ENCODE measurements at places on chromosomes 2 and 18.

- DNase-seq: no peak
- no peak overlapping the region for H3K4me3 ChIP-seq
- H3K4me1 ChIP-seq: no peaks in the 10 kb centered on the region
- no peak overlapping the region for H3K27ac ChIP-seq
These were observed 19.0 kb upstream of the XDH start for GRCh38 chr2:31433541-31433940.

DNA sequence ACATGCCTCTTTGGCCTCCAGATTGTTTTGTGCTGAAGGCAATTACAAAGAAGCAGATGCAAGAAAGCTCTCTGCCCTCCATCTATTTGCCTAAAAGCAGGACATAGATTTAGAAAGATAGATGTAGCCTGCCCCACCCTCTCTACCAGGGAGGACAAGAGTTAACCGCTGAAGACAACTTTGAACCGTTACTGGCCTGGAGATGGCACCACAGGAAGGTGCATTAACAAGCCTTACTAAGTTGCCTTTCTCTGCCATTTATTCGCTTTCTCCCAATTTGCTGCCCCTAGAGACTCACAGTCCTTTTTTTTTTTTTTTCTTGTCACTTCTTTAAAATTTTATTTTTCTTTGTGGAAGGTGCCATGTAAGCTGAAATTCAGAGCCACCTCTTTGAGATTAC is 28.8 kb upstream of the RMDN2 start:
- H3K27ac ChIP-seq: no peak overlapping the region
- H3K4me3 ChIP-seq: no peak overlapping the region
- no peak for DNase-seq
- no peaks in the 10 kb centered on the region for H3K36me3 ChIP-seq
- H3K4me1 ChIP-seq: no peaks in the 10 kb centered on the region

DNA sequence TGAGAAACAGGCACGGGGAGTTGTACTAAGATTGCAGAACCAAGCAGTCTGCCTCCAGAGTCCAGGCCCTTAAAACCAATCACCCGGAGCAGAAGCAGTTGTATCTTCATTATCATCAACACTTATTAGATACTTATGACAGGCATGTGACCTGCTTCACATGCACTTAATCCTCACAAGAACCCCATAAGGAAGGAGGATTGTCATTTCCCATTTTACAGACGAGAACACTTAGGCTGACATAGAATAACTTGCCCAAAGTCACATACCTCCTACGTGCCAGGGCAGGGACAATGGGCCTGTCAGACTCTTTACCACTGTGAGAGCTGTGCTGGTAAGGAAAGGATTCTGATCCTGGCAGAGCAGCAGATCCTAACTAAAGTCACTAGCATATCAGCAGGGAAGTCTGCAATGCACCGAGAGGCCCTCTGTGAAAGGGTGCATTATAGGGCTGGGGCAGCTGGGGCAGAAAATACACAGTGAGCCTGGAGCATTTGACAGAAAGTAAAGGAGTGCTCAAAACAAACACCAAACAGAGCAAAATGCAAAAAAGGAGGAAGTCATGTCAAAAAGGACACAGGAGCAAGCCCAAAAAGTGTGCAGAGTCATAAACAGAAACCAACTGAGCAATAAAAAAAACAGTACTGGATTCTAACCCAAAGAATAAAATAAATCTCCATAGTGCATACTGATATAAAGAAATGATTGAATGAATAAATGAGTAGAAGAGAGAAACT is 55.9 kb upstream of the SP3 start:
- H3K4me3 ChIP-seq: no peak overlapping the region
- DNase-seq: no peak
- H3K27ac ChIP-seq: peak overlapping the region; percentile 3
- peaks cover 11% of the 10 kb centered on the region for H3K4me1 ChIP-seq
- H3K36me3 ChIP-seq: no peaks in the 10 kb centered on the region

DNA sequence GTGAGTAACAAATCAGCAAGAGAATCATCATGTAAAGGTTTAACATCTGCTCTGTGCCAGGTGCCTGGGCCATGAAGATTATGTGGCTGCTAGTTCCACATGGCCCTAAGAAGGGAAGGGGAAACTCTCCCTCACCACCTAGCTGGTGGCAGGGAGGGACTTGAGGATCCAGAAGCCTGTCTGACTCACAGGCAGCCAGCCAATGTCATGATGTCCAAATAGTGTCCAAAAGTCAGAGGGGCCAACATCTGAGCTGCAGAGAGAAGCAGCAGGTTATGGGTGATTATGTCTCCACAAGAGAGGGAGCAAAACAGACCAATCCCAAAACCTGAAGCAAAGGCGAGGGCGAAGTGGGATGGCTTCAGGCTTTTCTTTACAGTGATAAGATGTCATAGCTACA is 61.9 kb upstream of the SPP2 start:
- no peak overlapping the region for H3K4me3 ChIP-seq
- no peaks in the 10 kb centered on the region for H3K4me1 ChIP-seq
- no peak overlapping the region for H3K27ac ChIP-seq
- no peaks in the 10 kb centered on the region for H3K36me3 ChIP-seq
- H3K27me3 ChIP-seq: no peaks in the 10 kb centered on the region

- no peak overlapping the region for H3K4me3 ChIP-seq
- no peaks in the 10 kb centered on the region for H3K4me1 ChIP-seq
- no peak overlapping the region for H3K27ac ChIP-seq
- no peaks in the 10 kb centered on the region for H3K36me3 ChIP-seq
- DNase-seq: no peak
- H3K27me3 ChIP-seq: no peaks in the 10 kb centered on the region
These were observed 134.2 kb downstream of the CALCRL start for GRCh38 chr2:187313831-187314230.

DNA sequence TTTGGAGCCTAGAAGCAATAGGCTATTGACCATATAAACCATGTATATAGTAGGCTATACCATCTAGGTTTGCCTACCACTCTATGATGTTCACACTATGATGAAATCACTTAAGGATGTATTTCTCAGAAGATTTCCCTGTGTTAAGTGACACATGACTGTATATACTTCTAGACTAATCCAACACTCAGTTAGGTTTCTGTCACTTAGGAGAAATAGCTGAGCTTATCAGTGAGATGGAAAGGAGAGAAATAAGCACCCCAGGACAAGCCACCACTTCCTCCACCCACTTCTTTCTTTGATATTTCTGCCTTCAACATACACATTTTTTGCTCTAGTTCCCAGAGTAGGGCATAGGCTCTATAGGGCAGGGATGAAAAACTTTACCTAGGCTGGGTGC is 7.8 kb downstream of the PECR start:
- no peaks in the 10 kb centered on the region for H3K4me1 ChIP-seq
- H3K4me3 ChIP-seq: no peak overlapping the region
- H3K36me3 ChIP-seq: no peaks in the 10 kb centered on the region

- no peak overlapping the region for H3K27ac ChIP-seq
- H3K27me3 ChIP-seq: no peaks in the 10 kb centered on the region
- no peaks in the 10 kb centered on the region for H3K36me3 ChIP-seq
- no peak overlapping the region for H3K4me3 ChIP-seq
- no peak for DNase-seq
- H3K4me1 ChIP-seq: no peaks in the 10 kb centered on the region
These were observed 250.9 kb downstream of the PIEZO2 start for GRCh38 chr18:10898417-10898974.

DNA sequence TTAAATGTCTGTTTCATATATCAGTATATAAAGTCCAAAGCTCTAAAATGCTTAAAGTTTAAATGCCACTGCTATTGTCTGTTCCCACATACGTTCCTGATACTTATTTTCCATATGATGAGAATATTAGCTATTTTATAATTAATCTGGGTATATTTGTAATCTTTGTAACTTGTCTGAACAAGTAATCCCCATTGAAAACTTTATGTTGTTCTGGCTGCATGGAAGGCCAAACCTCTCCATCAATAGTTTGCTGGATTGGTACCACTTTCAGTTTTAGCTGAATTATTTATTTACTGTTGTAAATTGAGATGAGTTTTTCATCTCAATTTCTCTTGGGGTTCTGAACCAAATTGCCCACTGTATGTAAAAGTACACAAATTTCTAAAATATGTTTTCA is 1.5 kb downstream of the MBD5 start:
- H3K36me3 ChIP-seq: no peaks in the 10 kb centered on the region
- H3K27ac ChIP-seq: no peak overlapping the region
- DNase-seq: no peak
- peaks cover 57% of the 10 kb centered on the region for H3K4me1 ChIP-seq
- H3K4me3 ChIP-seq: peak overlapping the region; percentile 96

- H3K36me3 ChIP-seq: no peaks in the 10 kb centered on the region
- peak overlapping the region; percentile 68 for H3K27ac ChIP-seq
- H3K4me1 ChIP-seq: peaks cover 24% of the 10 kb centered on the region
- no peaks in the 10 kb centered on the region for H3K27me3 ChIP-seq
- H3K4me3 ChIP-seq: no peak overlapping the region
These were observed 50.2 kb downstream of the TGOLN2 start for GRCh38 chr2:85277416-85278158.
